ENCODE measurements at places on chromosomes 16 and 17.

- DNase-seq, result no peak
These were observed 1.3 kb downstream of the B3GNT9 start for GRCh38 chr16:67149276-67150046.

- no peak for DNase-seq
These were observed at the start of gene HOXB5 for GRCh38 chr17:48593126-48593829. TSS of gene HOXB5 (minus strand) at chr17:48593779. CDS start at chr17:48593682, 97 bp downstream.

DNA sequence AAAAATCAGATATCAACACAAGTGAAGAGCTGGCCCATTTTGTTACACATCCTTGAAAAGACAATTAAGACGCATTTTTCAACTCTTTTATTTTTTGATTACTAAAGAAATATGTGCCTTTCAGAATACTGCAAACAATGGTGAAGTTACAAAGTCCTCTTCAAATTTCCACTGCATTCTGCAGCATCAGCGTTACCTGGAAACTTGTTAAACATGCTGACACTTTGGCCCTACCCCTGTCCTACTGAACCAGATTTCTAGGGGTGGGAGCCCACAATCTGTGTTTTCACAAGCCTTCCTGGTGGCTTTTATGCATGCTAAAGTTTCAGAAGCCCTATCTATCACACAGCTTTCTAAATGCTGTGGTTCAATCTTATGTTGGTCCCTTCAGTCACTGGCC is 4.5 kb upstream of the CCL14 start:
- DNase-seq, result no peak

DNA sequence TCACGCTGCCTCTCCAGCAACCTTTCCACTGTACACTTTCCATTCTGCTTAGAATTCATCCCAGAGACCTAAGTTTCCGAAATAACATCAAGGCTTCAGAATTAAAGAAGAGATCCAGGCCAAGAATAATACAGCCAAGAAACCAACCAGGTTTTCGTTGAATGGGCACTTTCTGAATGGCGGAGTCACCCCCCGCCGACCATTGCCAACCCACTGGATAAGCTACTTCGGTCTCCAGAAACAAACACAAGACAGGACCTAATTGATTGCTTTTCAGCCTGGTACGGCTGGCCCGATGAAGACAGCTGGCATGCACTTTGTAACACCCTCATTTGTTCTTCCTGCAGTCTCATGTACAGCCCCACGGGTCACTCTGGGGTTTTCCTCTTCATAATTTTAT is 308.1 kb upstream of the ZFHX3 start:
- DNase-seq, result no peak

- DNase-seq, result no peak
These were observed 11.8 kb downstream of the MAP2K3 start for GRCh38 chr17:21296097-21297025.
